ENCODE measurements at places on chromosomes 16 and 17.

DNA sequence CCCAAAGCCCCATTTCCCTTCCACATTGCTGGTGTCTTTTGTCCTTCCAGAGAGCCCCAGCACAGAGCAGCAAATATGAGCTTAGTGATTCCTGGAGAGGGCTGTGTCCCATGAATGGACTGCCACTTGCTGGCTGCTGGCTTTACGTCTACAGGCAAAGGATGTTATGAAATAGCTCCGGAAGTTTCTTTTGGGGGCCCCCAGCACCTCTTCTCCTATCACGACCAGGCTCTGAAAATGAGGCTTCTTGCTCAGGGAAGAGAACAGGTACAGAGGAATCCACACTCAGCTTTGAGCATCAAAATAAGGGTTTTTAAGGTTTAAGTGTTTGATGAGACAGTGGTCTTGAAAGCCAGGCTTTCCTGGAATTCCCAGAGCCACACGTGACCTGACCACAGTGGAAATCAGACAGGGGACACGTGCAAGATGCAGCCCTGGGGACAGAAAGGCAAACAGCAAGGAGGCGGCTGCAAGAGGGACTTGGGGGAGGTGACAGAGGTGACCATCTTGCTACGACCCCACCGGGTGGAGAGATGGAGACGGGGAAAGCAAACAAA lies 58.1 kb downstream of the ZDHHC7 start:
- no peak overlapping the region for H3K27ac ChIP-seq
- no peaks in the 10 kb centered on the region for H3K36me3 ChIP-seq
- no peak overlapping the region for H3K4me3 ChIP-seq
- no peaks in the 10 kb centered on the region for H3K27me3 ChIP-seq

DNA sequence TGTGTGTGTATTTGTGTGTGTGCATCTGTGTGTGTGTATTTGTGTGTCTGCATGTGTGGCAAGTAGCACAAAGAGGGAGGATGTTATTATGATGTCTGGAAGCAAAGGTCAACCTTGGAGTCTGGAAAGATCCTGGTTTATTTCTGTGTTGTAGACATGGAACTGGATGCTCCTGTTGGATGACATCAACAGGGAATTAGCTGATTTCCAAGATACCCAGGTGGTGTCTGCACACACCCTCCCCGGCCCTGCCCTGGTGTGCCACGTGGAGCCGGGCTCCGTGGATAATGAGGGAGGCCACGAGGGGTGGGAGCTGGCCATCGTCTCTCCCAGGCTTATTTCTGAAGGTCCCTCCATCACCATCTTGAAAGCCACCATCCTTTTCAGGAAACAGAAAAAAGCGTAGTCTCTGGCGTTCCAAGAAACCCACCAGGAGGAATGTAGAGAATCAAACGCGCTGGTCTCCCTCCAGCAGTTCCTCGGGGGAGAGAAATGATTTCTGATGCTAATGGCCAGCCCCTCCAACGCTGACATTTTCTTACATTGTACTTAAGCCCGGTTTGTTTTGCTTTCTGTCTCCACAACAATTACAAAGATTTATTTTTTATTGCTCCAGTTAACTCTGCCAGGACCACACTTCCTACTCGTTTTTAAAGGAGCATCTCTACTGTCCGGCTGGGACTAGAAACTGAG lies 93.3 kb downstream of the FOXL1 start:
- H3K4me3 ChIP-seq = no peak overlapping the region
- DNase-seq = no peak
- peaks cover 31% of the 10 kb centered on the region for H3K4me1 ChIP-seq
- H3K36me3 ChIP-seq = no peaks in the 10 kb centered on the region
- H3K27ac ChIP-seq = no peak overlapping the region

DNA sequence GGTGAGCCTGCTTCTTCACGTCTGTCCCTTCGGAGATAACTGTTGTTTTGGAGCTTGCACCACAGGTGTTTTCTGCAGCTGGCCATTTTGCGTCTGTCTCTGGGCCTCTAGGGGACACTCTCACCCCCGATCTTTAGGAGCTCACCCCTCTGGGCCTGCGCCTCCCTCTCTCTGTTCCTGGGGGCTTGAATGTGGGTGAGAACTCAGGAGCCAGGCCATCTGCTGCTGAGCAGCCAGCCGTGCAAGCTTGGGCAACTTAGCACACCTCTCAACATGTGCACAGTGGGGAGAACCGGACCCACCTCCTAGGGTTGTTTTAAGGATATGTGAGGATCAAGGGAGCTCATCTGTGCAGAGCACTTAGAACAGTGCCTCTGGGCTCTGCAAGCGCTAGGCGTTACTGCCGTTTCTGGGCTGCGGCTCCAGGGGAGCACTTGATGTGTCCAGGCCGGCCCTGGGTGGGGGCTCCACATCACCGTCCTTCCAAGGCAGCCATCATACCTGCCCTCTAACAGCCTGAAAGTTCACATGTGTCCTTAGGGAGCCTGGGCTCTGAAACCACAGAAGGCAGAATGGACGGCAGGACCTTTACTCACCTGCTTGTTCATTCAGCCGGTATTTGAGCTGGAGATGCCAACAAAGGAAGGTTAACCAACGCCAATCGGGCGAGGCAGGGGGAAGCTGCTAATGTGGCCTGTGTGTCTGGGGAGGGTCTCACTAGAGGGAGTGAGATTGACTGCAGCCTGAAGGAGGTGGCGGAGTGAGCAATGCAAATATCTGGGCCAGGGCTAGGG lies 66.3 kb downstream of the MRC2 start:
- DNase-seq = no peak
- no peaks in the 10 kb centered on the region for H3K27me3 ChIP-seq
- peak overlapping the region; percentile 37 for H3K27ac ChIP-seq
- no peak overlapping the region for H3K4me3 ChIP-seq

DNA sequence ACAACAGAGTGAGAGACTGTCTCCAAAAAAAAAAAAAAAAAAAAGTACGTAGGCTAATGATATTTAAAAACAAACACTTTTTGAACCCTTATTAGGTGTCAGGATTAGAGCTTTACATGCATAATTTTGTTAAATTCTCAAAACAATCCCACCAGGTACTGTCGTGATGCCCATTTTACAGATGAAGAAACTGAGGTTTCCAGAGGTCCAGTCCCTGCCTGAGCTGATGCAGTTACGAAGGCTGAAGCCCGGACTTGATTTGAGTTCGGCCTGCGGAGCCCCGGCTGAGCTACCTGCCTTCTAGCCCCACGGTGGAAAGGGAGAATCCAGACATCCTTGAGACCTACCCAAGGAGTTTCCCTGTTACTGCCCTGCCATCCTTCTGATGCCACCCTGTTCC lies 137.5 kb upstream of the EEF2KMT start:
- H3K27ac ChIP-seq = no peak overlapping the region
- no peak overlapping the region for H3K4me3 ChIP-seq
- peaks cover 10% of the 10 kb centered on the region for H3K27me3 ChIP-seq
- DNase-seq = no peak
- peaks cover 11% of the 10 kb centered on the region for H3K4me1 ChIP-seq
- no peaks in the 10 kb centered on the region for H3K36me3 ChIP-seq

GRCh38 chr16:27232061-27232900 lies 29.0 kb downstream of the KDM8 start:
- H3K27ac ChIP-seq = no peak overlapping the region
- no peaks in the 10 kb centered on the region for H3K27me3 ChIP-seq
- DNase-seq = no peak
- H3K36me3 ChIP-seq = no peaks in the 10 kb centered on the region
- peaks cover 9% of the 10 kb centered on the region for H3K4me1 ChIP-seq
- H3K4me3 ChIP-seq = no peak overlapping the region
